Thymus (tissue), 14 donors: ENCODE measurements at places on chromosomes 7 and 10. TPM values are rescaled to one million over a fixed set of nuclear protein-coding genes. Genes with fewer than 3 reads are reported as not detected.

DNA sequence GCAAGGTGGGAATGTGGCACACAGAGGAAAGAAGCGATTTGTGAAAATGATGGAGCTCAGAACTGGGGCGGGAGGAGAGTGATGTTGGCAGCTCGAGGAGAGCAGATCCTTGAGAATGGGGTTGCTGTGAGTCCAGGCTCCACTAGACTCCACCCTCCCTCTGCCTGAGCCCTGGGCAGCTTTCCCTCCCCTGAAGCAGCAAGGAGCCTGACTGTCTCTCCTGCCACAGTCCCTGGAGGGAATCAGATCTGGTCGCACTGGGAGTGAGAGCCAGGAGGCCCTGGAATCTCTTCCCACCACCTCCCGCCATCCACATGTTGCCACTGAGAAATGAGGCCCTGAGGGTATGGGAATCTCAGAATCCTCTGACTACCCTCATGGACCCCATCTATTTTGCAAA, 362.7 kb downstream of the PLXNA4 start:
- no peaks in the 10 kb centered on the region for H3K36me3 ChIP-seq
- no peak overlapping the region for H3K4me3 ChIP-seq
- no peaks in the 10 kb centered on the region for H3K27me3 ChIP-seq
- H3K27ac ChIP-seq, result no peak overlapping the region

- no peak overlapping the region for H3K4me3 ChIP-seq
- H3K36me3 ChIP-seq, result no peaks in the 10 kb centered on the region
- H3K27ac ChIP-seq, result no peak overlapping the region
- H3K4me1 ChIP-seq, result no peaks in the 10 kb centered on the region
- no peaks in the 10 kb centered on the region for H3K27me3 ChIP-seq
These were observed 49.9 kb downstream of the COA1 start for GRCh38 chr7:43679210-43680068.

GRCh38 chr7:78565784-78566183, 767.2 kb downstream of the PHTF2 start:
- no peak for DNase-seq
- H3K4me1 ChIP-seq, result peaks cover 14% of the 10 kb centered on the region
- H3K36me3 ChIP-seq, result no peaks in the 10 kb centered on the region
- no peak overlapping the region for H3K27ac ChIP-seq
- H3K4me3 ChIP-seq, result no peak overlapping the region

- no peaks in the 10 kb centered on the region for H3K4me1 ChIP-seq
- DNase-seq, result no peak
- no peak overlapping the region for H3K27ac ChIP-seq
- no peak overlapping the region for H3K4me3 ChIP-seq
- no peaks in the 10 kb centered on the region for H3K36me3 ChIP-seq
These were observed 9.1 kb upstream of the SSBP1 start for GRCh38 chr7:141729020-141729419.

CASP7 gene
- 26.5 TPM for total RNA-seq

DNA sequence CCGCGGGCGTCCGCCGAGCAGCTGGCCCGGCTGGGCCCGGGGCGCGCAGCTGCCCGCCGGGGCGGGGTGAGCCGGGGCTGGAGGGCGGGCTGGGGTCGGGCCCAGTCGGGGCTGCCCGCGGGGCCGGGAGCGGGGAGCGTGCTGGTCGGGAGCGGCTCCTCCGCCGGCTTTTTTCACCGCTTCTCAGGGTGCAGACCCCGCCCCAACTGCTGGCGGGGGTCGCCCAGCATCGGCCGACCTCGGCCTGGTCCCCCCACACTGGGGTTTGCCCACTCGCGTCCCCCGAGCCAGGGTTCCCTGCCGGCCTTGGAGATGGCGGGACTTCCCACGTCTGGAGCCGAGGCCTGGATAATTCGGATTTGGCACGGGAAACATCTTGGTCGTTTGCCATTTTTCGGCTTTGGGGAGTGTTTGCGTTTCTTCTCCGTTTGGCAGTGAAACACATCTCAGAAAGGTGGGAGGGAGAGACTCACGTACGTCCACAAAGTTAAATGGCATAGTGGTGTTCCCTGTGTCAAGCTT, 432 bp downstream of the TMEM248 start:
- no peaks in the 10 kb centered on the region for H3K27me3 ChIP-seq
- H3K27ac ChIP-seq, result peak overlapping the region; percentile 94
- H3K4me3 ChIP-seq, result peak overlapping the region; percentile 97
- peaks cover 14% of the 10 kb centered on the region for H3K4me1 ChIP-seq
- no peak for DNase-seq
